ENCODE measurements at places on chromosomes 3 and 15.

GRCh38 chr3:158384019-158384418, 187.0 kb upstream of the MLF1 start:
- ATAC-seq: no peak

- peak; percentile 78 for ATAC-seq
These were observed 23.6 kb downstream of the RHCG start for GRCh38 chr15:89472785-89473256.

DNA sequence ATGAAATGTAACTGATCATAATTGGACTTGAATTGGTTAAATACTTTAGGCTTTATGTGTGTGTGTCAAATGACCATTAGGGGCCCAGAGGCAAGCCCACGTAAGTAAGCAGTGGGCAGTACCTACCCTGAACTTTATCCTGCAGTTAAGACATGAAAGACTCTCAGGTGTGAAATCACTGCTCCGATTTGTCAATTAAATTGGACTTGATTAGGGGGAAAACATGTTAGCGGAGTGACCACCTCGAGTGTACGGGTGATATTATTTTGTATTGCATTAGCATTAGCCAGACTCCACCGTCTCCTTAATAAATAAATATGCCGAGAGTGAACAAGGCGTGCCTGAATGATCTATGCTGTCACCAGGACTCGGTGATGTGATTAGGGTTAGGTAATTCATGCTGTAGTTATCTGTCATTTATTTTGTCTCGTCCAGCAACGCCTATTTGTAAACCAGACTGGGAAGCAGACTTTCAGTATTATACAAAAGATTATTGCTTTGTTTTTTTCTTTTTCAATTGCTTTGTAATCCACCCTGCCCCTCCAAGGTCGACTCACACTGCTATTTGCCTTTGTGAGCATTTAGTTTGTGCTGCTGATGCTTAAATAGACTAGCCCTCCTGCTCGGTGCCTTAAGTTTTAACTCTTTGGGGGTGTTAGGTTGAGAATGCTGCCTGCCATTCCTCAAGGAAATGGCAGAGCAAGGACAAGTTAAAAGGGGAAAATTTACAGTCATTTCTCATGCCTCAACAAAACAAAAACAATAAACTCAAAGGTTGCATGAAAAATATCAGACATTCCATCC, 1.8 kb downstream of the RBMS3 start:
- ATAC-seq: no peak

DNA sequence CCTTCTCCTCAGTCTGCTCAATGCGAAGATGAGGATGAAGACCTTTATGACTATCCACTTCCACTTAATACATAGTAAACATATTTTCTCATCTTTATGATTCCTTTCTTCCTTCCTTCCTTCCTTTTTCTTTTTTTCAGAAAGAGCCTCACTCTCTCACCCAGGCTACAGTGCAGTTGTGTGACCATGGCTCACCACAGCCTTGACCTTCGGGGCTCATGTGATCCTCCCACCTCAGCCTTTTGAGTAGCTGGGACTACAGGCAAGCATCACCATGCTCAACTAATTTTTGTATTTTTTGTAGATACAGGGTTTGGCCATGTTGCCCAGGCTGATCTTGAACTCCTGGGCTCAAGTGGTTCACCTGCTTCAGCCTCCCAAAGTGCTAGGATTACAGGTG, 52.0 kb upstream of the RAP2B start:
- no peak for ATAC-seq

GRCh38 chr3:35653347-35653746, 14.0 kb downstream of the ARPP21 start:
- ATAC-seq: no peak

DNA sequence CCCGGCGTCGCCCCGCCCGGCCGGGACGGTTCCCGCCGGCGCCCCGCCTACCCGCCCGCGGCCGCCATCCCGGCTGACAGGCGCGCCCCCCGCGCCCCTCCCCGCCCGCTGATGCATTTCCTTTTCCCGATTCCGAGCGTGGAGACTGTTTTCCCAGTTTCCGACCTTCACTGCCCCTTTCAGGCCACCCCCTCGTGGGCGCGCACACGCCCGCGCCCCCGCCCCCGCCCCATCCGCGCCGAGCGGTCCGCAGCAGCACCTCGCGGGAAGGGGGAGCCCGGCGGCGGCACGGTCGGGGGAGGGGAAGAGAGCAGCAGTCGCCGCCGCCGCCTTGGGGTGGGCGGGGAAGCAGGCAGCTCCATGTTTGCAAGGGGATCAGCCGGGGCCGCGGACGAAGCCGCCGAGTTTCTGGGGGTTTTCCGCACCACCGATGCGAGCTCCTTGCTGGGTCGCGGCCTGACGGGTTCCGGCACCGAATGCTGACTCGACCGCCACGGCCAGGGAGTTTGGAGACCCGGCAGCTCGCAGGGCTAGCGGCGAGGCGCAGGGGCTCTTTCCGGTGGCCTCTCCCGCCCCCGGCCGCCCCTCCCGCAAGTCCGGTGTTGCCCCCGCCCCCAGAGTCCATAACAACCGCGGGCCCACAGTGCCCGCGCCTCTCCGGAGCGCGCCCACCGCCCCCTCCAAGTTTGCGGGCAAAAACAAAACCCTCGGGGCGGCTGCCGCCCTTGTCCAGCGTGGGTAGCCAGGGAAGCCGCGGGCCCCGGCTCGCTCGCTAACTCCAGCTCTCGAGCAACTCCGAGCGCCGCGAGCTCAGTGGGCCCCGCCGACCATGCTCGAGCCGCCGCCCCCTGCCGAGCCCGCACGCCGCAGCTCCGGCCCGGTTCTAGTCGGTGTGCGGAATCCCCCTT, 3.2 kb upstream of the SIN3A start:
- ATAC-seq: peak; percentile 2

GRCh38 chr3:17157713-17158112, 273.0 kb downstream of the PLCL2 start:
- ATAC-seq: no peak

- ATAC-seq: no peak
These were observed 66.3 kb upstream of the DCBLD2 start for GRCh38 chr3:98967758-98968157.

DNA sequence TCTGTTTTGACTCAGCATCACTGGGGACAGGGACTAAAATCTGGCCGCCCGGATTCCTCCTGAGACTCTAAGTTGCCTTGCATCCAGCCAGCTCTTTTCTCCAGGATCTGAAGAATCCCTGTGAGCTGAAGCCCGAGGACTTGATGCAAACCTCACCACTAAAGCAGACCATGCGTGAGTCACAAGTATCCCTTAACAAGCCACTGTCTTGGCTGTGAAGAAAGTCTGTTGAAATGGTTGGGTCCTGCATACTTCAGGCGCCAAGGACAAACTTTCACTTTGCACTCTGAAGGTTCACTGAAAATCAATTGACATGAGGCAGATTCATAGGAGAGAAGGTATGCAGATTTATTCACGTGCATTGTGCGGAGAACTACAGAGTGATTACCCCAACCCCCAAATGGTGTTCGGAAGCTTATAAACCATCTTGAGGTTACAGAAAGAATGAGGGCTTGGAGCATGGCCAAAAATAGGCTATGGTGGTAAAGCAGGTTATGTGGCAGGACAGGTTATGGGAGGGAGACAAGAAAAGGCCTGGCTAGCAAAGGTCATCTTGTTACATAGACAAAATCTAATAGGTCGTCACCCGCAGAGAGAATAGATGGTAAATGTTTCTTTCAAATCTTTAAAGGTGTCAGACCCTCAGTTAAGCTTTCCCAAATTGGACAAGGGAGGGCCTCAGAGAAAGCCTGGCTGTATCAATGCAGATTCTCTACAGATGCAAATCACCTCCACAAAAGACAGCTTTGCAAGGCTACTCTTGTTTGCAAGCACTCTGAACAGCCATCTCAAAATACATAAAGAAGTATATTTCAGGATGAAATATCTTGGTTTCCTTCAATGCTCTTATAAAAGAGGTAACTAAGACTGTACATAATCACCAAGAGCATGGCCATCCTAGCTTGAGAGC, 126.3 kb upstream of the PLAAT1 start:
- no peak for ATAC-seq

GRCh38 chr15:101431301-101431700, 58.2 kb downstream of the PCSK6 start:
- no peak for ATAC-seq

GRCh38 chr3:66572090-66572675, 71.4 kb upstream of the LRIG1 start:
- ATAC-seq: no peak

DNA sequence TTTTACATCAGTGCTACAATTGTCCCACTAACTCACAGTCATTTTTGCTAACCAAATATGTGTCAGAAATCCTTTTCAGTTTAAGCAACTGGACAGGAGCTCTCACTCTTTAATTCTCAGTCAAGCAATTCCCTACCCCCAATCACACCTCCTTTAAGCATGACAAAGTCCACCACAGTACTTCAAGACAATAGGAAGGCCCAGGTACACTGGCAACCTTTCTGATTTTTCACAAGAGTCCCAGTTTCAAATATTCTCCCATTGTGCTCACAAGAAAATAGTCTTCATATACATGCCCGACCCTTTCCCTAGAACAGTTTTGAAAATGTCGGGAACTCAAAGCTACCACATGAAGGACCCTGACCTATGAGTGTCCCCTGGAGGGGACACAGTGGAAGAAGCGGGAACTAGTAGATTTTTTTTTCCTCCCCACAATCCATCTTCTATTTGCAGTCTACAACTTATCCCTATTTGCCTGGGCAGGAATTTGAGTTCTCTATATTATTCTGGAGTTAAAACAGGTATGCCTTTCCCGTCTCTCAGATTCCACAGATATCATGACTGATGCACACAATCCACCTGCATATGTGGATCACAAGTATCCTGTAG, 413.5 kb downstream of the TIGIT start:
- no peak for ATAC-seq

DNA sequence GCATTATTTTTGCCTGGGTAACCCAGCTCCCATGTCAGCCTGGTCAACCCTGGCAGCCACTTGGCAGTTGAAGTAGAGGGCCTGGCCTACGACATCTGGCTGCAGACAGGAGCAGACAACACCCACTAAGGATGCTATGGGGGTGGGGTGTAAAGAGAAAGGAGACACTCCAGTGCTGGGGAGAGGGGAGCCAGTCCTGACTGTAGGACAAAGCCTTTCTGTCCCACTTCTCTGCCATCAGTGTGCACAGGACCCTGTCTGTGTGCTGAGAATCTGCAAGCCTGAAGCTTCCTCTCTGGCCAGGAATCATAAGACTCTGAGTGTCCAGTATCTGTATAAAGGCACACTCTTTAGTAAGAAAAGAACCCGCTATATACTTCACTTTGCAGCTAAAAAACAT, 96.3 kb upstream of the CHRM5 start:
- ATAC-seq: no peak

- ATAC-seq: no peak
These were observed 19.3 kb upstream of the DNAJC19 start for GRCh38 chr3:181008796-181009195.

DNA sequence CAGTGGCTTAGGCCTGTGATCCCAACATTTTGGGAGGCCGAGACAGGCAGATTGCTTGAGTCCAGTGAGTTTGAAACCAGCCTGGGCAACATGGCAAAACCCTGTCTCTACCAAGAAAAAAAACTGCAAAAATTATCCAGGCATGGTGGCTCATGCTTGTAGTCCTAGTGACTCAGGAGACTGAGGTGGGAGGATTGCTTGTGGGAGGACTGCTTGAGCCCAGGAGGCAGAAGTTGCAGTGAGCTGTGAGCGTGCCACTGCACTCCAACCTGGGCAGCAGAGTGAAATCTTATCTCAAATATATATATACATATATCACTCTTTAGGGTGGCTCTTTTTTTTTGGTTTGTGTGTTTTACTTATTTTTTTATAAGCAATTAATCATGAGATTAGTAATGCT, 83.7 kb upstream of the WDR72 start:
- no peak for ATAC-seq

DNA sequence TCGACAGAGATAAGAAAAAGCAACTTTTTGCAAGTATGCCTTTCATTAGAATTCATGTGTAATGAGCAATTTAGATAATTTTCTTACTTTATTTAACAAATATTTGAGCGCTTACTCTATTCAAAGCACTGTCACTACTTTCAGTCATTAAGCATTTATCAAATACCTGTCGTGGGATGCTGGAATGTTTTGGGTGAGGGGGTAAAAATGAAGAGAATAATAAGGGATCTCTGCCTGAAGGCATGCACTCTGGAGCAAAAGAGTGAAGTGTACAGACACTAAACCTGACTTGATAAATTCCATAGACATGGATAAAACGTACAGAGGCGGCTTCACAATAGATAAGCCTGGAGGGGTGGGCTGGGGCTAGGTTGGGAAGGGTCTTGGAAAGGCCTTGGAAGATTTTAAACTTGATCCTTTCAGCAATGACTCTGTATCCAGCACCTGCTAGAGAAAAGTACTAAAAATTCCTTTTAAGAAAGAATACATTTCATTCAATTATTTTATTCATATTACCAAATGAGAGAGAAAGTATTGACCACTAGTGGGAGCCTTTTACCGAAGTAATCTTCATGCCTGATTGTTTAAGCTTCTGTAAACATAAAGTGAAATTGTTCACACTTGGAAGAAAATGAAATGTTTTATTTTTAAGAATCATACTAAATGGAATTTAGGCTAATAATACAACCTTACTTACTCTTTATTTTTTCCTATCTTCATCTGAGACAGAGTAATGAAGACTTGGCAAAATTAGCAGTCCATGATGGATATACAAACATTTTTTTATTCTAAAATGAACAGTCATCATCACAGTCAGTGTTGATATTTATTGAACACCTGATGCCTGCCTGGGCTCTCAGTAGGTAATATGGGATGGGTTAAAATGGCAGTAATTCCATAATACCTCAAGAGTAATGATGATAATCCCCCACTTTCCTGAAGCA, 113.2 kb downstream of the PPP2R3A start:
- ATAC-seq: no peak

DNA sequence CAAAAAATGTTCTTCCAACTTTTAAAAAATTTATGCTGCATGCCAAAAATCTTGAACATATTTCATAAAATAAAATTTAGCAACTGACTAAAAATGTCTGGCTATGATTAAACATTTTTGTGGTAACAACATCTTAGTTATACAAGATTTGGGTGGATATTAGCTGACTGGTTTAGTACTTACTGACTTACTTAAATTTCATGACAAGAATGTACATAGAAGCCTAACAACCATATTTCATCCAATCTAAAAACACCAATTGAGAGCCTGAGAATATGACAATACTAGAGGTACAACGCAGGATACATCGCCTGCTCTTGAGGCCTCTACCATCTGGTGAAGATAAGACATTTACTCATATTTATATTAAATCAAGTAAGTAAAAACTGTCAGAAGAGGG, 34.6 kb downstream of the GNB4 start:
- no peak for ATAC-seq

- ATAC-seq: no peak
These were observed 6.4 kb downstream of the TMEM207 start for GRCh38 chr3:190443257-190443656.

DNA sequence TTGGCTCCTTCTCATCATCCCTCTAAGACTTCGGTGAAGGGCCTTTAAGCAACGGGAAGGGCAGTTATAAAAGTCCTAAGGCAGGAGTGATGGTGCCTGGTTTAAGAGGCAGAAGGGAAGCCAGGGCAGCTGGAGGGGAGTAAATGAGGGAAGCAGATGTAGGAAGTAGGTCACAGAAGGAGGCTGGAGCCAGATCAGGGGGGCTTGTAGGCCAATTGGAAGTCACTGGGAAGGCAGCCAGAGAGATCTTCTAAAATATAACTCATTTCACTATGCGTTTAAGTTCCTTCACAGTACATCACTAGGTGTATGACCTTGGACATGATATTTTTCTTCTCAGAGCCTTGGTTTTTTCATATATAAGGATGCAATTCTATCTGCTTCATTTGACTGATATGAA, 94.7 kb downstream of the MYH15 start:
- ATAC-seq: no peak

GRCh38 chr3:48655606-48656005, 7.1 kb downstream of the CELSR3 start:
- ATAC-seq: peak; percentile 52
